ENCODE measurements at places on chromosomes 2 and 18.

- DNase-seq, result no peak
Measured at GRCh38 chr2:159515441-159515840, 100.9 kb downstream of the BAZ2B start.

GRCh38 chr2:105749583-105750400 is 5.1 kb downstream of the NCK2 start:
- no peak for DNase-seq

GRCh38 chr2:33008716-33009115 is 62.0 kb downstream of the LTBP1 start:
- no peak for DNase-seq

GRCh38 chr2:74260495-74260894 is 62.1 kb downstream of the MTHFD2 start:
- DNase-seq, result no peak

DNA sequence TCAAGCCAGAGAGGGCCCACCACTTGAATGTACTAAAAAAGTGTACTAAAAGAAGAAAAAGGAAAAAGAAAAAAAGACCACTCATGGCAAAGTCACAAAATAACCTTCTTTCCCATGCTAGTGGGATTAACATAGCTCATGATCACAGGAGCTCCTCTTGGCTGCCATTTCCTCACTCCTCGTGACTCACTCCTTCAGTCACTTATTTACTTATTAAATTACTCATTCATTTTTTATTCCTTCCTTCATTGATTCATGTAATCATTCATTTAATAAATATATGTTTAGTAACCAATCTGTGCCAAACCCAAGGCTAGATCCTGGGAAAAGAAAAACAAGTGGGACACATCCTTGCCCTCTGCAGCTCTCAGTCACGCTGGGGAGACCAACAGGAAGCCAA is 300.5 kb downstream of the INSIG2 start:
- DNase-seq, result no peak

- DNase-seq, result no peak
Measured at GRCh38 chr2:10864251-10864650, 47.5 kb upstream of the KCNF1 start.

DNA sequence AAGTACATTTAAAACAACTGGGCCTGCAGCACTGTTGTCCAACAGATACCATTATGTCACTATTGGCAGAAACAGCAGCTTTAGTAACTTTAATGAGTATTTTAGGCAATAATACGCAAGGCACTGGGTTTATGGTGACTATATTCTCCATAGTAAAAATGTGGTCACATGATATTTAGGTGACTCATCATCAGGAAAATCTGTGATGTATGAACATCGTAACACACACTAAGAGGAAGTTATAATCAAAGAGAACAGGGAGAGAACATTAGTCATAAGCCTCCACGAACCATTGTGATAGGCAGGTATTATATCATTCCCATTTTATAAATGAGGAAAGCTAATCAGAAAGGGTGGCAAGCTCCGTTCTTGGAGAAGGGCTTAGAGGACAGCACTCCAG is 36.9 kb downstream of the RAPH1 start:
- DNase-seq, result no peak

DNA sequence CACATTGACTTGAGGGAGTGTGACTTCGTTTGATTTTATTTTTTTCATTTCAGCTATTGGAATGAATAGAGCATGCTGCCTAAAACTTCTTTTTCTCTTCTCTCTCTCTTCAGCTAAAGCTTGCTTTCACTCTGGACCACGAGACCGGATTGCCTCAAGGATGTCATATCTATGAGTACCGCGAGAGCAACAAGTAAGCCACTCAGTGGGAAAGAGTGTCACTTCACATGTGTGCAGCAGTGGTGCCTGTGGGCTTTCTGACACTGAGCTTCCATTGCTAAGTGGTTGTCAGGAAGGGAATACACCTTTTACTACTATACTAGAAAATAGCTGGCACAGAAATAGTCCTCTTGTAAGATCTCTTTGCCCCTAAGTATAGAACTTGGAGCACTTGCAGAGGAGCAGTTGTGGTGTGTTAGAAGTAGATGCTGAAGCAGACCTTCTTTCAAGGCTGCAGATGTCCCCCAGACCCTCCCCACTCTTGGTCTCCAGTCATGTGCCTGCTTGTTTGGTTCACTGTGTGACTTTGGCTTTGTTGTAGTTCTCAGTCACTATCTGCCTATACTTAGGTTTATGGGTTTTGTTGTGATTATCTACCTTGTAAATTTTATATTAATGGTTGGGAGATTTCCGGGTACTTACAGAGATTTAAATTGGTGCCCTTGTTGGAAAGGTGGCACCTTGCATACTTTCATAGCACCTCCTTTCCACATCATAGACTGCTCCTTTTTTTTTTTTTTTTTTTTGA is 78.5 kb upstream of the ALPP start:
- no peak for DNase-seq

DNA sequence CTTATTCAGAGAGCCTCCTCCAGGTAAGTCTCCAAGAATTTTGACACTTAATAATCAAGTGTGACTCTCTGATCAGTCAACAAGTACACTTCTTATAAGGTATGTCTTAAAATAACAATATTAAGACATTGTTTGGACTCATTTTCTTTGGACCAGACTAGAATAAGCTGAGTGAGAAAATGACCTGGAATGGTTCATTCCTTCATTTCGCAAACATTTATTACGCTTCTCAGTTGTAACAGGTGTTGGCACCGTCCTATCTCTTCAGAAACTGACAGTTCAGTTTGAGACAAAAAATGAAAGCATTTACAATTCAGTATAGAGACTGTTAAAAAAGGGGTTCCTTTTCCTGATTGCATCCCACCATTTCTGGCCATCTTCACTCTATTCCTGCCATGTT is 46.6 kb downstream of the TSPYL6 start:
- no peak for DNase-seq

DNA sequence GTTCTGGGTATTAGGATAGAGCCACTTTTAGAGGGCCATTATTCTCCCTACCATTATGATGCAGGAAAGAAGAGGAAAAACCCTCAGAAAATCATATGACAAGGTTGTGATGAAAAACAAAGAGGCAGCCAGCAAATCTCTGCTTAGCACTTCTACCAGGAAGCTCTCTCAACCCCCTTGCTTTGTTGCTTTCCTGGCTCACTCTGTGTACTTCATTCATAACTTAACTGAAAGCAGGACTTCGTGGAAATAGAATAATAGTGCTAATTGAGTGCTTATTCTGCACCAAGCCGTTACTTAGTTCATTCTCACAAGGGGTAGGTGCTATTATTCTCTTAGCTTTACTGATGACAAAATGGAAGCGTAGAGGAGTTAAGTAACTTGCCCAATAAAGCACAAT is 354.1 kb downstream of the HRH4 start:
- DNase-seq, result no peak

DNA sequence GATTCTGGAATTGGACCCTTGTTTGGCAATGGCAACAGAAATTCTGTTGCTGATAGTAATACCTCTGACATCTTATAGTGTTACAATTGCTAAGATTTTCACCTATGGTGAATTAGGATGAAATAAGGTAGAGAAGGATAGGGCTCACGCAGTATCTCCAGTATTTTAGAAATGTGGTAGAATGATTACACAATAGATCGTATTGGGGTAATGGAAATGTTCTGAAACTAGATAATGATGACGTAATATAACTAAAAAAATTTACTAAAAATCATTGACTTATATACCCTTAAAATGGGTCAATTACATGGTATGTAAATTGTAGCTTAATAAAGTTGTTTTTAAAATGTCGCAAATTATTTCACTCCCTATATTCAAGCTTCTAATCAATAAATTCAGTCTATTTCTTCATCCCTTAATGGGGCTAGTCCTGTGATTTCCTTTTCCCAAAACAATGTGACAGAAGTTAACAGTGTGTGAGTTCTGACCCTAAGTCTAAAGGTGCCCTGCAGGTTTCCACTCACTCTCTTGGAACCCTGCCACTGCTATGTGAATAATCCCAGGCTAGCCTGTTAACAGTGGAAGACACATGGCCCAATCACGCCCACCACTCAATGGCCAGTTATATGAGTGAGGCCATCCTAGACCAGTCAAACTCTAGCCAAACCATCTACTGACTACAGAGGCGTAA is 31.2 kb downstream of the USP37 start:
- no peak for DNase-seq

Data from T47D (cell line).